Activated CD4-positive, alpha-beta T cell treated with anti-CD3 and anti-CD28 coated beads, Interleukin-10, Interleukin-2, amounts not matched to agents 100 ng/mL and 50 ng/mL, durations not matched to agents 16 hours and 8 hours (primary cell): ENCODE measurements at places on chromosomes 7 and 10.

DNA sequence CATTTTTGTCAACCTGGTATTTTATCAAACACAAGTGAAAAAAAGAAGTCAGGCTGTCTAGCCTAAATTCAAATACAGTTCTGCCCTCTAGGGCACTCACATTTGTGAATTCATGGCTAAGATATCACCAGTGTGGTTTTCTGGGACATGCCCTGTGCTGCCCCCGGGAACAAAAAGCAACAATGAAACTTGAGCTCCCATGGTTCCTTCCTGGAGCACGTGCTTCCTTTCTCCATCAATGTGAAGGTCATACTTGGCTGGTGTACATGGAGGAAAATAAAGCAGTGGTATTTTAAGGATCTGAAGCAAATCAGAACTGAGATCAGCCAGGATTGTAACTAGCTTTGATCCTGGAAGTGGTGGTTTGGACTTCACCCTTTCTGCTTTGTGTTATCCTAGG, 128.9 kb upstream of the FRMD4A start:
- no peak for DNase-seq

DNA sequence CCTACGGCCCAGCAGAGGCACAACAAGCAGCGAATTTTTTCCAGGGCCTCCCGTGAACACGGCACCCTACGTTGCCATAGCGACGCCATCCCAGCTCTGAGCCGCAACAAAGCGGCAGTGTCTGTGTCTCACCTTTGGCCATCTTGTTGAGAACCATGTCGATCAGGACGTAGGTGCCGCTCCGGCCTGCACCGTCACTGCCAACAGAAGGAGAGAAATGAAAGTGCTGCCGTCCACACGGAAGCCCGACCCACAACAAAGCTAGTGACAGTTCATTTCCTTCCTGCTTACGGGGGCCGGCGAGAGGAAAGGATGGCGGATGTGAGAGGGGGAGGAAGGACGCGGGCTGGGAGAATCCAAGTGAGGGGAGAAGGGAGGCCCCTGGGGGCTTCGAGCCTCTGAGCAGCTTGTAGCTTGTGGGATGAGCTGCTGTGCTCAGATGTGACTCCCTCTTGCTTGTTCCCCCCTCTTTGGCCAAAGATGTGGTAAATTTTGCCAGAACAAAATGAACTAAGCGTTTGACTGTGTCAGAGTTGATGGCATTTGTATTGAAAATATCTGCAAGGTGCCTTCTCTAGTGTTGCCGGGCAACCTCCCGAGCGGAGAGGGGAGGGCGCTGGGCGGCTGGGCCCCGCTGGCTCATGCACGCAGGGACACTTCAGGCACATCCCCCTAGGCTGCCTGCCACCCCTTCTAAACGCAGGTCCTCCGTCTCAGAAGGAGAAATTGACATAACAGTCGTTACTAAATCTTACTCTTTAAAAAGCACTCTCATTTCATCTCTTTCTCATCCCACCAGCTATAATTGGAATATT, 232.2 kb downstream of the DNAJB6 start:
- peak; percentile 79 for DNase-seq

DNA sequence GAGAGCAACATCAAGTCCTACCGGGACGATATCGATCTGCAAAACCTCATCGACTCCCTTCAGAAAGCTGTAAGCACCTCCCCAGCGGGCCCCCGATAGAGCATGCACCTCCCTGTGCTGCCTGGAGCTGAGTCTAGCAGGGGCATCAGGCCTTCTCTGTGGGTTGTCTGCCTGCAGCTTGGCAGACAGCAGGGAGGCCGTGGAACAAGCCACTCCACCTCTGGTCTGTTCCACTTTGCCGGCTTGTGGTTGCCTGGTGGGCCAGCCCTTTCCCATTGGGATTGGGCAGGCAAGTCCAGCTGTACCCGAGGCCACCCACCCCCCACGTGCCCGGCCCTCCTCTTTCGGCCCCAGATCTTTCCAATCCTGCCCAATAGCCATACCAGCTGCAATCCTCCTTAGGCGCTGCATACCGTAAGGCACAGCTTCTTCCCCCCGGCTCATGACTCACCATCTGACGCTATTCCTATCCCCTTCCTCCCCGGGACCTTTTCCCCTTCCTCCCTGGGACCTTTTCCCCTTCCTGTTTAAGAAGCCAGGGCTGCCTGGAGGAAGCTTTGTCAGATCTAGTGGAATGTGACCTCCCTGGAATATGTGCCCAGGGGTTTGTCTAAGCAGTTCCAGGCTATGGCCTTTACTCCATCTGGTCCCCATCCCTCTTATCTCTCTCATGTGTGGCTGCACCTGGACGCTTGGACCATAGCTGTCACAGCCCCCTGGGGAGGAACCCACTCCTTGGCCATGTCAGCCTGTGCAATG, 28.1 kb upstream of the SH2D4B start:
- no peak for DNase-seq

- DNase-seq = no peak
Observed at GRCh38 chr7:128934361-128935341, 3.1 kb upstream of the IRF5 start.

DNA sequence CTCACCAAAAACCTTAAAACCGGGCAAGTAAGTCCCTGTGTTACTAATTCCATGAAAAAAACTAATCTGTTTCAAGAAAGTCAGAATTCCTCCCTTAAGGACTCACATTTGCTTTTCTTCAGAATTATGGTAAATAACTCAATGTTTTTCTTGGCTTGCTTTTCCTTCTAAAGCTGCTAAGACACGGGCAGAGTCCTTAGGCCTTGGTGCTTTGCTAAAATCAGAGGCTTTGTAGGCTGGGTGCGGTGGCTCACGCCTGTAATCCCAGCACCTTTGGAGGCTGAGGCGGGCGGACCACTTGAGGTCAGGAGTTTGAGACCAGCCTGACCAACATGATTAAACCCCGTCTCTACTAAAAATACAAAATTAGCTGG, 32.0 kb downstream of the GNA12 start:
- DNase-seq = no peak

GRCh38 chr7:103967401-103967800, 22.1 kb downstream of the RELN start:
- DNase-seq = no peak

- DNase-seq = no peak
Observed at GRCh38 chr10:124164264-124164663, 70.9 kb upstream of the CHST15 start.

- DNase-seq = no peak
Observed at GRCh38 chr10:75507469-75507868, 76.0 kb downstream of the LRMDA start.

- no peak for DNase-seq
Observed at GRCh38 chr10:25753776-25754175, 180.3 kb upstream of the MYO3A start.

DNA sequence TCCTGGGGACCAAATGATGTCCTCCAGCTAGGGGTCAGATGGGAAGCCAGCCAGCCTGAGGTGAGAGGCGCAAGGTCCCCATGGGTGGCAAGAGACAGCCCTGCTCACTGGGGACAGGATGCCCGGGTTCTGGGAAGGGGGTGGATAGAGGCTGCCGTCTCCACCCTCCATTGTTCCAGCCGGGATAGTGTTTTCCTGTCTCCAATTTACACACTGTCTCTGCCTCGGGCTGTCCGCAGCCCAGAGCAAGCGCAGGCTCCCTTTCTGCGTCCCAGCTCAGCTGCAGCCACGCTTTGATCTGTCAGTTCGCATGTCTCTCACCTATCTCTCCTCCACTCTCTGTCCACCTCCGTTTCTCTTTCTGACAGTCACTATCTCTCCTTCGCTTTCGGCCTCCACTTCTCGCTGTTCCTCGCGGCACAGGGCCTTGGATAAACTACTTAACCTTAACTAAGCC, 2.1 kb downstream of the EPHB4 start:
- no peak for DNase-seq

DNA sequence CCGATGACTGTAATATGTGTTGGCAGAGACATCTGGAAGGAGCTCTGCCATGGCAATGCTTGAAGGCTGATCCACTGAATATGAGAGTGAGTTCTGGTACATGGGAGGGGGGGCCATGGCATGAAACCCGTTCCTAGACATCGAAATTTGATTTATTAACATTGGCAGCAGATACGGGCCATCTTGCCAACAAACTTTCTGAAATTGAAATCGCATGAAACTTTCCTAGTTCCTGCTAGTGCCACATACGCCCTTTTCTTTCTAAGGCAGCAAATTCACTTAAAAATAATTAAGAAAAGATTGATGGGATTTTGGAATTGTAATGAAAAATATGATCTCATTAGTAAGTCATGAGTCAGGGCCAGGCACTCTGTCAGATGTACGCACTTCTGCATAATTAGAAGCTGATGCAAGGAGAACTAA, 91.8 kb upstream of the KMT2C start:
- DNase-seq = no peak

DNA sequence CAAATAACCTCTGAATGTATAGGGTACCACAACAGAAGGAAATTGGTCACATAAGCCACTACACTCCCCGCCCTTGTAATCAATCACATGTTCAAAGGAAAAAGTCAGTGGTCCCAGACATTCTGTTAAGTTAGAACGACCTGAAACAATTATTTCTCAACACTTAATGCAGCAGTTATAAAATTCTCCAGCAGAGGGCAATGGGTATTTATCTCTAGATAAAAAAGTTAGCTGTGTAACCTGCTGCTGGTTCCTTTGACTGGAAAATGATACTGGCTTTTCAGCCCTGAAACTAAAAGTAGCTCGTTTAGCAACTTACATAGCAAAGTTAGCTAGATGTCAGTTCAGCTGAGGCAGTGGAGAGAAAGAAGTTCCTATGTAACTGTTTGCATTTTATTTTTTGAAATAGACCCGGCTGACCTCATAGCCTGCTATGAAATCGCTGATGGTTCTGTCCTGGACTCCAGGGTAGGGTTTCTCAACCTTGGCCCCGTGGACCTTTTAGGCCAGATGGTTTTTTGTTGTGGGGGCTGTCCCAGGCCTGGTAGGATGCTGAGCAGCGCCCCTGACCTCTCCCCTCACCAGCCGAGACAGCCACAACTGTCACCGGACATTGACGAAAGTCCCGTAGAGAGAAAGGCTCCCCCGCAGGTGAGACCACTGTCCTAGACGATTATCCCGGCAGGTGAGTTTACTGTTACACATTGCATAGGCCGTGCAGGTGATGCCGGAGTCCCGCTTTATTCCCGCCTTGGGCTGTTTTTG, 40.2 kb upstream of the PROSER2 start:
- DNase-seq = peak; percentile 60

DNA sequence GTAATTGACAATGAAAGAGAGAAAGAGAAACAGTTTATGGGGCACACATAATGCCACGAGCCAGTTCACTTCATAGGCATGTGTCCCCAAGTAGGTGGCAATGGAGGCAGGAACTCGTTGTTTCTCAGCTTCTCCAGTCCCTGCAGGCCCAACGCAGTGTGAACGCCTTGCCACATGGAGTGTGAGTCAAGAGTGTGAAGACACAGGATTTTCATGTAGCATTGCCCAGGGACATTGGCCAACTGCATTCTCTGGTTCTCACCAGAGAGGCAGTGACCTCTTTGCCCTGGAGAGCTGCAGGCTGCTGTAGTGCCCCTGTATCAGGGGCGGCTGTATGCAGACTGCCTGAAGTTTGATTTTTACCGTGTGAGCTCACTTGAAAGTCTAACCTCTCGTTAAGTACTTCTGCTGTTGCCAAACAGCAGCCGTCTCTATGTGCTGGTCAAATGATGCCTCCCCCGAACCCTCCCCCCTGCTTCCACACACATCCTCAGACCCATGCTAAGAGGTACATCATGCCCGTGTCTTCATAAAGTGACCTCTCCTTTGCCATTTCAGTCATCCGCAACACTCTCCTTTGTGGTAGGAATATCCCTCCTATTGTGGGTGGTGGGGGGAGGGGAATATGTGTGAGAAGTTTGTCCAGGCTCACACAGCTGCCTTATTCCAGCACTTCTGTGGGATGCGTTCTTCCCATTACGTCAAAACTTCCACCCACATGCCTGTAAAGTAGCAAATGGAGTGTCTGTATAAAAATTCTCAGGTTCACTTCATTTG, 12.7 kb downstream of the LRRC18 start:
- no peak for DNase-seq

DNA sequence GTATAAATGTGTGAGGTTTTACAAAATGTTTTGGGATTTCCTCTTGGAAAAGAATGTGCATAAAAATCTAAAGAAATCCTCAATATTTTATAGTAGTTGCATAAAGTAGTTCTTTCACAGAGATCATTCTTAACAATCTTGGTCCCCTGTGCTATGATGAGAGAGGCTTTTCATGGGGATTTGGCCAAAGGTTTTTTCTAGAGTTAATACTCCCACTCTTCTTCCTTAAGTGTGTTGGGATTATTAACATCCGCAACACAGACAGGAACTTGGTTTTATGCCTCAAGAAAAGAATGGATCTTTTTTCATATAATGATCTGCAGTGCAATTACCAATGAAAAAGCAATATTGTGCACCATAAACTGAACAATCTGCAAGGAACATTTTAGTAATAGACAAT, 71.5 kb downstream of the AGMO start:
- DNase-seq = no peak

DNA sequence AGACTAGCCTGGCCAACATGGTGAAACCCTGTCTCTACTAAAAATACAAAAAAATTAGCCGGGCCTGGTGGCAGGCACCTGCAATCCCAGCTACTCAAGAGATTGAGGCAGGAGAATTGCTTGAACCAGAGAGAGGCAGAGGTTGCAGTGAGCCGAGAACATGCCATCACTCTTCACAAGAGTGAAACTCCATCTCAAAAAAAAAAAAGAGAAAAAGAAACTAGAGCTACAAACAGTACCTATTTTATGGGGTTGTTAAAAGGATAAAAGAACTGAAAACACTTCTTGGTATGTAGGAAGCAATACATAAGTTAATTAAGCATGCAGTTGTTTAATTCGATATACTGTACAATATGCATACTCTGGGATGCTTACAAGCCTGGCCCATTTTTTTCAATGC, 216.9 kb downstream of the SORCS1 start:
- DNase-seq = no peak

DNA sequence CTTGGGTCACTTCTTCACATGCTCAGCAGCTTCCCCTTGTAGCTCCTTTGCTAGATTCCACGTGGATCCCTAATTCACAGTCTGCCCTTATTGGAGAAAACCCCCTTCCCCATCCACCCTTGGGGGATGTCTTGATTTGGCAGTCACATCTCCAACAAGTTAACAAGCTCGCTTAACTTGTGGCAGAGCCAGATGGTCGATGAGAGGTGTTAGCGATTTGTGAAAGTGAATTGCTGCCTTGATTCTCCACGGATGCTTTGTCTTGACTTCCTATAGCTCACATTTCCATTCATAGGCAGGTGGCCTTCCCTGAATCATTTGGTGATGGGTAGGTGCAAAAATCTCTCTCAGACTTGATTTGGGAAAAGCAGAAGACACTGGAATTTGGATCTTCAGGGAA, 387.9 kb downstream of the TCERG1L start:
- DNase-seq = no peak

GRCh38 chr10:120462018-120462682, 5.1 kb downstream of the PLPP4 start:
- DNase-seq = no peak

GRCh38 chr10:77156406-77156879, 481.2 kb downstream of the KCNMA1 start:
- DNase-seq = no peak

DNA sequence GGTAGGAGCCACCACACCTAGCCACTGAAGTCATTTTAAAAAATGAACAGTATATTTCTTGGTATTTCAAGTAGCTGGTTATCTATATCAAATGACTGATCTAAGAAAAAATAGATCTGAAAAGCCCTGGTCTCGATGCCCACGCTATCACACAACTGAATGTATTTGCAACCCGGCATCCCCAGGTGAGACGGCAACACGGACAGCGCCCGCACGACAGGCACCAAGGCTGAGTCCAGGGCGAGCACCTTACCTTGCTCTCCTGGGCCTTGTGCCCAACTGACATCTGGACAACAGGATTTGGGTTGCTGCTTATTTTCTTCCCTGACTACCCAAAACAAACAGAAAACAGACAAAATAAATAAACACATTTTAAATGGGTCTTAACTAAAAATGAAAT, 44.8 kb upstream of the NCAPG2 start:
- no peak for DNase-seq
